ENCODE measurements at places on chromosomes 16 and 17. TPM values are rescaled to one million over a fixed set of nuclear protein-coding genes. Genes with fewer than 3 reads are reported as not detected.

- no peaks in the 10 kb centered on the region for H3K27me3 ChIP-seq
- peak; percentile 13 for DNase-seq
Measured at GRCh38 chr16:49533422-49533821, 159.8 kb downstream of the C16orf78 start.

DNA sequence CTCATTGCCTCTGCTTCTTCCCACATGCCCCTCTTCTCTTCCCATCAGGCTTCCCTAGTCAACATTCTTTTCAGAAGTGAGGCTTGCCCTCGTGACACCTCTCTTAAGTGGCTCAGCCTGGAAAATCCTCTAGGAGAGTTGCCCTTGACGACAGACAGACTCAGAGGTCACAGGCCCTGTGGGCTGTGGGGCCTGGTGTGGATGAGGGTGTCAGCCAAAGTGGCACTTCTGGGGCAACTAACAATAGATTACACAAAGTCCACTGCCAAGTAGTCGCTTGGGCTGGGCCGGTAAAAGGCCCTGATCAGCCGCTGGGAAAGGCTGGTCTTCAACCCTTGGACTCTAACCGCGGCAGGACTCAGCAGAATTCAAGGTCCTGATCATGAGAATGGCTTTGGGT lies 33.7 kb upstream of the METTL16 start:
- H3K27me3 ChIP-seq: no peaks in the 10 kb centered on the region
- no peaks in the 10 kb centered on the region for H3K4me1 ChIP-seq
- H3K27ac ChIP-seq: no peak overlapping the region

The RANBP10 gene
- total RNA-seq: 21.6 TPM

The GAS7 gene
- total RNA-seq: 56.8 TPM

The GPS1 gene
- total RNA-seq: 60.7 TPM

DNA sequence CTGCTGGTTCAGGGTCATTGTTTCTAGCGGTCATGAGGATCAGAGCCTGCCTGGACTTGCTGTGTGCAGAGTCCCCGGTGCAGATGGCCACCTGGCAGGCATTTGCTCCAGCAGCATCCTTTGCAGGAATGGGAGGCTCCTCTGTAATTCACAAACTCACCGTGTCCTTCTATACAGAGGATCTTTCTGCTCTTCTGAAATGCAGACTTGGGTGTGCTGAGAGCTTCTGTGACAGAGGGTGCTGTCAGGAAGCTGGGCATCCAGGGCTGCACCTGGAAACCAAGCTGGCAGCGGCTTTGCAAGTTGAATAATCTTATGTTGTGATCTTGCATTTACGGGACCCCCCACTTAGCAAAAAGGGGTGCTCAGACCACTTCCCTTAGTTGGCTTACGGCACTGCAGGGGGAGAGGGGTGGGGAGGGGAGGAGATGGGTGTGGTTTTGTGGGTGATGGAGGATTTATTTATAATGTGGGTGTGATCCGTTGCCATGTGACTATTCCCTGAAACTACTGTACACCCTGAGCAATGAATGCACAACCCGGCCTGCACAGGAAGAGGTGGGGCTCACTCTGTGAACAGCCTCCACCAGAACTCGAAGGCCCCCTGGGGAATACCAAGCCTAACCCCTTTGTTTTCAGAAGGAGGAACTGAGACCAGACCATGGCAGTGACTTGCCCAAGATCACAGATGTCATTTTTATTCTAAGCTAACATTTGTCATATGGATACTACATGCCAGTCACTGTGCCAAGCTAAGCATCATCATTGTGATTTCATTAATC lies 178.3 kb downstream of the PRKCB start:
- no peaks in the 10 kb centered on the region for H3K36me3 ChIP-seq
- H3K27ac ChIP-seq: no peak overlapping the region
- H3K27me3 ChIP-seq: no peaks in the 10 kb centered on the region
- H3K4me3 ChIP-seq: no peak overlapping the region

GRCh38 chr17:63294776-63295175 lies 151.3 kb downstream of the CYB561 start:
- H3K27ac ChIP-seq: peak overlapping the region; percentile 77
- H3K4me3 ChIP-seq: no peak overlapping the region
- peaks cover 8% of the 10 kb centered on the region for H3K4me1 ChIP-seq
- no peak for DNase-seq
- no peaks in the 10 kb centered on the region for H3K36me3 ChIP-seq

The HLF gene
- total RNA-seq: 5.8 TPM

The AATK gene
- 15.1 TPM for total RNA-seq

DNA sequence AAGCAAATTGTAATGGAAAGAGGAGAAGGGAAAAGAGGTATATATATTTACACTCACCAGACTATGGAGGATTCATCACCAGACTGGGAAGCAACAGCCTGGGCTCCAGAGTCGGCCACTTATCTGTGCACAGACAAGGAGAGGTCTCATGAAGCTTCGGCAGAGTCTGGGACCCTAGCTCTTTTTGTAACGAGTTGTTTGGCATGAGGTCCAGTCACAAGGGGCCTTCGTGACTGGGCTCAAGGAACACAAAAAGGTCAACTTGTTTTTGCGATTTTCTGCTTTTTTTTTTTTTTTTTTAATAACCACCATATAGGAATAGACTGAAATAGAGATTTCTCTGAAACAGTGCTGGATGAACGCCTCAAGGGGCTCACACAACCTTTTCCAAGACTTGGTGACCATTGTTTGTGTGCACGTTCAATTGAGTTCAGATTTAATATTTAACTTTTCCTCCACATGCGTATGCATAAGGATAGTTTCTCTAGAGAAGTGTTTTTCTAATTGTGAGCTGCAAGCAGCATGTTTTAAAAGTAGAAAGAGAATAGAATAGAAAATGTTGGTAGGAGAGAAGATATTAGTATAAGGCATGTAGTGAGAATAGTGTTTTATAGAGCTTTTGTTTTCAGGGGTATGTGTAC lies 25.8 kb downstream of the BPTF start:
- H3K27ac ChIP-seq: no peak overlapping the region
- no peak overlapping the region for H3K4me3 ChIP-seq
- DNase-seq: no peak
- no peaks in the 10 kb centered on the region for H3K27me3 ChIP-seq
- H3K4me1 ChIP-seq: no peaks in the 10 kb centered on the region

The CD79B gene
- total RNA-seq: 5.1 TPM

DNA sequence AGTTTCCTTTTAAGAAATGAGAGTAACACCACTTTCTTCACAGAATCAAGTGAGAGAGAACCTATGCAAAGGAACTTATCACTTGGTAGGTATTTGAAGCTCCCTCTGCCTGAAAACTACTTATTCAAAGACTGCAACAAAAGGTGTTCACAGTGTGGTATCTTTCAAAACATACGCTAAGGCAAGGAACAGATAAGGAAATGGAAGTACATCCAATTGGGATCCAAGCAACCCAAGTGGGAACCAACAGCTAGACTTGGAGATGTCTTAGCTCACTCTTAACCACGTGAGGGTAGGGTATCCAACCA lies 431 bp upstream of the PPM1E start:
- no peaks in the 10 kb centered on the region for H3K36me3 ChIP-seq
- no peak for DNase-seq
- no peak overlapping the region for H3K27ac ChIP-seq
- H3K27me3 ChIP-seq: no peaks in the 10 kb centered on the region
- no peak overlapping the region for H3K4me3 ChIP-seq
- no peaks in the 10 kb centered on the region for H3K4me1 ChIP-seq

DNA sequence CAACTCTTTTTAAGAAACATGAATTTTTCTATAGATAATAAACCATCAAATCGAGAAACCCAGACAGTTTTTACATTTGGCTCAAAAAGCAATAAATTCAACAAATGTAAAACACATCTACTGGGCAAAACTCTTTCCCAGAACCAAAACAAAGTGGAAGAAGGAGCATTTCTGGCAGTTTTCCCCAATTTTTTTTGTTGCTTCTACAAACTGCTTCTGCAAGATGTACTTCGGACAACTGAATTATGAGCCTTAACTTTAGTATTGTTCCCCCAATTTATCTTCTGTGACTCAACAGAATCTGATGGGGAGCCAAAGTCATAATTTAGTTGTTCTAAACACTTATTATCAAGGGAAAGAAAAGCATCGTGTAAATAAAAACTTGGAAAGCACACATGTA lies 1047.2 kb downstream of the CDH11 start:
- H3K27ac ChIP-seq: no peak overlapping the region
- DNase-seq: no peak
- no peaks in the 10 kb centered on the region for H3K36me3 ChIP-seq
- H3K4me3 ChIP-seq: no peak overlapping the region
- H3K27me3 ChIP-seq: no peaks in the 10 kb centered on the region
- H3K4me1 ChIP-seq: no peaks in the 10 kb centered on the region

- no peak overlapping the region for H3K4me3 ChIP-seq
- H3K4me1 ChIP-seq: no peaks in the 10 kb centered on the region
- no peaks in the 10 kb centered on the region for H3K27me3 ChIP-seq
- peaks cover 5% of the 10 kb centered on the region for H3K36me3 ChIP-seq
- DNase-seq: no peak
- peak overlapping the region; percentile 43 for H3K27ac ChIP-seq
Measured at GRCh38 chr16:84176192-84177053, 10.4 kb downstream of the TAF1C start.

- H3K36me3 ChIP-seq: no peaks in the 10 kb centered on the region
- no peak overlapping the region for H3K27ac ChIP-seq
- no peak overlapping the region for H3K4me3 ChIP-seq
- no peaks in the 10 kb centered on the region for H3K4me1 ChIP-seq
- no peaks in the 10 kb centered on the region for H3K27me3 ChIP-seq
Measured at GRCh38 chr16:54424043-54424451, 137.5 kb upstream of the IRX3 start.

The SOST gene
- total RNA-seq: 21.7 TPM

The HES7 gene
- total RNA-seq: 0.19 TPM

DNA sequence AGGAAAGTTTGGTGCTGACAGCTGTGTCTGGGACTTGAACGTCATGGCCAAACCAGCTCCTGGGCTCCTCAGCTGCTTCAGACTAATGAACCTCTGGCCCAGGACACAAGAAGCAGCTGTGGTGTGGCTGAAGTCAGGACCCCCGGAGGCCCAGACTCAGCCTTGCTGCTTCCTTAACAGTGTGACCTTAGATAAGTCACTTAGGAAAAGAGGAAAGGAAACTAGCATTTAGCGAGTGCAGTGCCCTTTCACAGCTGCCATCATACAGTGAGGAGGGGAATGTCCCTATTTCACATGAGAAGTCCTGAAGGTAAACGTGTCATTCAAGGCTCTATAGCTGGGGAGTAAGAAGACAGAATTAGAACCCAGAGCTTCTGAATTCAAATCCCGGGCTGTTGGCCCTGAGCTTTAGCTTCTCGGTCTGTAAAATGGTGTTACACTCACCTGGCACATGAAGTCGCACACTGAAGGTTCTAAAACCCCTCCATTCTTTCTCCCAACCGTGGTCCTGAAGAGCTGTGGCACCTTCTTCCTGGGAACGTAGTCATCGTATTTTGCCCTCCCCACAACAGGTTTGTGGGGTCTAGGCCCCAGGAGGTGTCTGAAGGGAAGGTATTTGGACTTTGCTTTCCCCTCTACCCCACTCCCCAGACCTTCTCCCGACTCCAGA lies 910 bp upstream of the RAMP2 start:
- no peaks in the 10 kb centered on the region for H3K4me1 ChIP-seq
- H3K27me3 ChIP-seq: no peaks in the 10 kb centered on the region
- no peak overlapping the region for H3K4me3 ChIP-seq
- no peak for DNase-seq
- no peak overlapping the region for H3K27ac ChIP-seq

DNA sequence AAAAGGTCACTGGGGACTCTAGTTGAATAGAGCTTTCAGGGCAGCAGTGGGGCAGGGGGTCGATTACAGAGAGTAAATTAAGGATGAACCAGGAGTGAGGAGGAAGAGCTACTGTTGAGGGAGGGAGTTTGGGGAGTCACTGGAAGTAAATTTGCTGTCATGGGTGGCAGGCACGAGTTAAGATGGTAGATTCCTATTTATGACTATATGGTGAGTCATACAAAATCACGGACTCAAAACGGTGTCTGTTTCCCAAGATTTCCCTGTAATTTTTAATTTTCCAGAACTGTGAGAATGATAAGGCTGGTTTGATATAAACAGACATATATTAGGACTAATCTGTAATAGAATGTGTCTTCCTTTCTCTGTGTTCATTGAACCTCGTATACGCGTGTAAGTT lies 287.6 kb upstream of the GOT2 start:
- H3K36me3 ChIP-seq: no peaks in the 10 kb centered on the region
- H3K27me3 ChIP-seq: no peaks in the 10 kb centered on the region
- no peak overlapping the region for H3K4me3 ChIP-seq
- DNase-seq: no peak

GRCh38 chr16:89729293-89729692 lies 8.0 kb downstream of the ZNF276 start:
- H3K4me1 ChIP-seq: no peaks in the 10 kb centered on the region
- no peak overlapping the region for H3K4me3 ChIP-seq
- no peak overlapping the region for H3K27ac ChIP-seq

The BHLHA9 gene
- total RNA-seq: not detected

- no peaks in the 10 kb centered on the region for H3K27me3 ChIP-seq
- H3K36me3 ChIP-seq: no peaks in the 10 kb centered on the region
- no peak for DNase-seq
- H3K4me3 ChIP-seq: peak overlapping the region; percentile 28
- no peak overlapping the region for H3K27ac ChIP-seq
Measured at GRCh38 chr16:78184238-78185183, 85.1 kb downstream of the WWOX start.

DNA sequence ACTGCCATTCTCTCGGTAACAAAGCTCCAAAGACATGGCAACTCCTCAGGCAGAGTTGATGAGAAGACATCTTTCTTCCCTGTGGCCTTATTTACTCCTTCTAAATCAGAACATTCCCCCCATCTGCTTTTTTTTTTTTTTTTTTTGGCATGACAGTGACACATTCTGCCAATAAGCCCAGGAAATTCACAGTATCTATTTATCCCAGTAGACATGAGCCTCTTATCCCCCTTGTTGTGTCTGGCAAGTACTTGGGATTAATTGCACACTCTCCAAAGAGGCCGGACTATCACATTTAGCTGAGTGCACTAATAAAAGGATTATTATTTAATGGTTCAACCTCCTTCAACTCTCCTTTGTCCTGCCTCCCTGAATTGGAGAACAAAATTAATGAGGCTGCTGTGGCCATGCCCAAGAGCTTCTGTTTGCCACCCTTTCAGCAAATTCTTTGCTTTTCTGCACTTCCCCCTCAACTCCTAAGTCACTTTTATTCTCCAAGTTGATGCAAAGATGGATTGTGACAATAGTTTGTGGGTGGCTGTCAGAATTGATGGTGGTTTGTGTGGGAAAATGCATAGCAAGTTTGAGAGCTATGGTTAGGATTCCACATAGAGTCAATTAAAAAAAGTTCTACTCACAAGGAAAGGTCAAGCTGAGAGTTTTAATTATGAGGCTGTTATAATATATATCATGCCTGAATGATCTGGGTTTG lies 47.2 kb downstream of the GPR139 start:
- H3K27me3 ChIP-seq: no peaks in the 10 kb centered on the region
- no peak overlapping the region for H3K27ac ChIP-seq
- no peak overlapping the region for H3K4me3 ChIP-seq
- no peak for DNase-seq

The HOXB9 gene
- total RNA-seq: 0.39 TPM

The SLC16A6 gene
- 5.4 TPM for total RNA-seq
